H9 (cell line): ENCODE measurements at places on chromosomes 7 and 10.

DNA sequence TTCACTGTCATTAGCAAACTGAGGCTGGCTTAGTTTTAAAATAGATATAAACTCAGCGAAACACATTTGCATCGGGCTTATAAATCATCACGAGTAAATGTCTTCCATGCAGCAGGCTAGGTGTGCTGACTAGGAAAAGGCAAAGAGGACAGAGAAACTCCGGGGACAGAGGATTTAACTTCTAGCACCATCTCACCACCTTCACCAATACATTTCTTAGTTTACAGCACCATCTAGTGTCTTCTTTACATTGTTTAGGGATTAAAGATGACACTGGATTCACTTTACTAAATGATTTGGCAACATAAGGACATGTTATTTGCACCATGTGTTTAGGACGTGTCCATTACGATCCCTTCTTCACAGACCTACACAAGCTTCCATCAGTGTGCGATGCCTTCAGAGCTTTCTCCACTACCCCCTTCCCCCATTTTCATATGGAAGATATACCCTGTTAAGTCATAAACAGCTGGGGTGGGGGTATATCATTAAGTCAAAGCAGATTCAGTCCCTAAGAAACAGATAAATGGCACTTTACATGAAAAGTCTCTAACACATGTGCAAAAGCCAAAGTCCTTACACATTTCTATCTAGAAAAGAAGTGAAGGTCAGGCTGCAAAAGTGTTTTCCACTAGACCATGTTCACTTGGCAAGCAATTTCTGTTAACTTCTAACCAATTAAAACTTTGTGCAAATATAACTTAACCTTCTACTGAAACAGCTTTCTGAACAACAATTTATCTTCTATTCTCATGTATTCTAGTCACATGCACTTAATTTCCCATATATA is 103.3 kb downstream of the GRB10 start:
- DNase-seq = no peak

DNA sequence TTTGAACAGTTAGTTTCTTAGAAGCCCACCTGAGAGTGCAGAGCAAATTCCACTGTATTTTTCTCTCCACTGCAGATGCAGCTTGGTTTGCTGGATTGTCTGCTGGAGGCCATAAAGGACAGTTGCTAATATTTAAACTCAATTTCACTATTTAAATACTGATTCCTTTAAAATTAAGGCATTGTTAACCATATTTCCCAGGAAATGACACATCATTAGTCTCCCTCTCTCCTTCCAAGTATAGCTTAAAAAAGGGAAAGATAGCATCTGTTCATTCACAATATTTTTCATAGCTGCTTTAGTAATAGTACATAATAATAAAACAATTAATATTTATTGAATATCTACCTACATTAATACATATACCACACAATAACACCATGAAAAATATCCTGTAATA is 252.9 kb downstream of the HGF start:
- DNase-seq = no peak

GRCh38 chr10:60916025-60916424 is 28.0 kb downstream of the RHOBTB1 start:
- DNase-seq = peak; percentile 43

DNA sequence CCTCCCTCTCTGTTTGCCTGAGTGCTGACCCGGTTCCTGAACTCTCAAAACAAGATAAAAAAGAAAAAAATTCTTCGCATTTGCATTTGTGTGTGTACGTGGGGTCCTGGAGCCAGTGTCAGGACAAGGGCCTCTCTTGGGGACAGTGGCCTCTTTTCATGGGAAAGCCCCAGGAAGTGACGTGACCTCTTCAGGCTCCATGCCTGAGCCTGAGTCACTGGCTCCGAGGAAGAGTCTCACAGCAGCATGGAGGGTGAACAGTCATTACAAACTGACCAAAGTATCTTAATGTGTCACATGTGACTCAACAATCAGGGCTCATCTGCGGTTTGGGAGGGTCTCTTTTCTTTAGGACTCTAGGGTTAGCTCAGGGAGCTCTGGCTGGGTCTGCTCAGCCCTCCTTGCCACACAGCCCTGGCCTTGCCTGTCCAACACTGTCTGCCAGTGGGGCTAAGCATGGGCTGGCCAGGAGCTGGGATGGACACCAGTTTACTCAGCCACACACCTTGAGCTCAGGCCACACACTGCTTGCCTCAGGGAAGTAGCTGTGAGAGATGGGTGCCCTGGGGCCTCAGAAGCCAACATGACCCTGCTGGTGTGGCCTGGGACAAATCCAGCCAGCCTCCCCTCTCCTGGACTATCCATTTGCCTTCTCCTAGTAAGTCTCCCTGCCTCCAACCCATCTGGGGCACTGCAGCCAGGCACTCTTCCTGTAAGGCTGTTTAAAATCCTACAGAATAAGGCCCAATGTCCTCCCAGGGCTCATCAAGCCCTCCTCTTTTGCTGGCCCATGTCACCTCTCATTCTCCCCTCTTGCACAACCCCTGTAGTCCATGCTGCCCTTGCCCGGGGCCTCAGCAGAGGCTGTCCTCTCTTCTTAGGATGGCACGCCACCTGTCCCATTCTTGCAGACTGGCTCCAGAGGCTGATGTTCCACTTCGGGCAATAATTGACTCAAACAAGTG is 10.5 kb downstream of the TMEM273 start:
- no peak for DNase-seq

DNA sequence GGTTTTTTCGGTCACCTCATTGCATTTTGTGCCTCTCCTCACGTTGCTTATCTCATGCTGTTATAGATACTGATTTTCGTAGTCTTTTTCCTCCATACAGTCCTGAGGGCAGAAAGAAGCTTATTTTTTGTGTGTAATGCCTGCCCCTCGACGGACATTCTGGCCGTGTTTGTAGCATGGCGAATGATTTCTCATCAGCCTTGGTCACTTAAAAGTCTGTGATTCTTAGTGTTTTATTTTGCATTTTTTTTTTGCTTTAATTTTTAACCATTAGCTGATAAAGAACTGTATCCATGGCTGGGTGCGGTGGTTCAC is 469 bp upstream of the NOC3L start:
- DNase-seq = no peak

DNA sequence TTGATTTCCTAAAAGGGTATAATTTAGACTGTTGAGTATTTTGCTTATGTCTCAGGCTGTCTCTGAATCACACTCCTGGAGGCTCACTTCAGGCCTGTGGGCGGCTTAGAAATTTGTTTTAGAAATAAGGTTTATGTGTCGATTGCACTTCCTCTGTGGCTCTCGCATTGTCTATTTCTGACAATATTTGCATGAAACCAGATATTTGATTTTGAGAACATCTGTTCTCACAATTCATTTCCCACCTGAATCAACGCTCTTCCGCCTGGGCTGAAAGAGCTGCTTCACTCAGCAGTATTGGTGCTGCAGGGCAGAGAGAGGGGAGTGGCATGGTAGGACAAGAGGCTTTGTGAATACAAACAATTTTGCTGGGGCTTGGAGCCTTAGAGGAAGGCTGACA is 262.0 kb downstream of the ADRA2A start:
- DNase-seq = no peak

DNA sequence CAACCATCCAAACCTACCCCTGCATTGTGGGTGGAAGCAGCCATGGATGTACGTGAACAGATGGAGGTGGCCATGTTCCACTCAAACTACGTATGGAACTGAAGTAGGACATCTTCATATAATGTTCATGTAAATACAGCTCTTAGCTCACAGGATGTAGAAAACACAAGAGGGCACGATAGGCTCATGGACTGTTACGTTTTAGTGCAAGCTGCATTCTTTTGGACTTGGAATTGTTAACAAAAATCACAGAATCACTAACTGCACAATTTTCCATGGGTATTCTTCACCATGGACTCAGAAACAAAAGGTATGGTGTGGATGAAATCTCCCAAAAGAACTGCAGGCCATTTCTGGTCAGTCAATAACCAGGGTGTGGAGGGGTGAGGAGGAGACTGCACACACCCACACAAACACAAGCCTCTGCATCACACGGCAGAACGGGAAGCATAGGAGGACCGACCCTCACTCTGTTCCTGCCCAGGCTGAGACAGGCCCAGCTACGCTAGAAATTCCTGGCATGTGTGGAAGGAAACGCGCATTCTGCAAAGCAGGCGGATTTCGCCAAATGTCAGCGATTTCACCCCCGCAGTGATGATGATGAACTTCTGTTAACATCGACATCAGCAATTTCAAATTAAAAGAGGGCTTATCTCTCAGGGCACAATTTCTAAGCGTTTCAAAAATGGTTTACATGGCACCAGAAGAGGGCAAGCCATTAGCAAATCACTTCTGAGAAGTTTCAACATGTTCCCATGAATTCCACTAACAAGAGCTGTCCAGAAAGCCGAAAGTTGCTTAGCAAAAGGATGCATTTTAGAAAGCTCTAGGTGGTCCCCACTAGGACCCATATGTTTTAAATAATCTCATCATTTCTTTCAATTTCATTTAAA is 149.0 kb downstream of the TNS3 start:
- no peak for DNase-seq

DNA sequence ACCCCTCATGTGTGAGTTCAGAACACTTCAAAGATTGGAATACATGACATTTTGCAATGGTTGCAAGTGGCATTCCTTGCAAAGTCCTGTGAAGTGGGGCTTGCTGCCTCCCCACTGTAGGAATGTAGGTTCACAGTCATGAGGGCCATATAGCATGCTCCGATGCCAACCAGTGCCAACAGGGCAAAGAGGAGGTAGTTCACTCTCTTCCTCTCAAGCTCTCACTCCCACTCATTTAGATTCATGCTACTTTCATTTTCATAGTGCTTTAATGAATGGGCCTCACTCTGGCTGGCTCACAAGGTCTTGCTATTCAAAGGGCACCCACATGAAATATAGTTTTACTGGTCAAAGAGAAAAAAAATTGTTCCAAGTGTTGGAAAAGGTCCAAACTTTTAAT is 169.9 kb upstream of the AOAH start:
- DNase-seq = no peak

GRCh38 chr7:156602283-156602682 is 38.3 kb upstream of the RNF32 start:
- DNase-seq = no peak

DNA sequence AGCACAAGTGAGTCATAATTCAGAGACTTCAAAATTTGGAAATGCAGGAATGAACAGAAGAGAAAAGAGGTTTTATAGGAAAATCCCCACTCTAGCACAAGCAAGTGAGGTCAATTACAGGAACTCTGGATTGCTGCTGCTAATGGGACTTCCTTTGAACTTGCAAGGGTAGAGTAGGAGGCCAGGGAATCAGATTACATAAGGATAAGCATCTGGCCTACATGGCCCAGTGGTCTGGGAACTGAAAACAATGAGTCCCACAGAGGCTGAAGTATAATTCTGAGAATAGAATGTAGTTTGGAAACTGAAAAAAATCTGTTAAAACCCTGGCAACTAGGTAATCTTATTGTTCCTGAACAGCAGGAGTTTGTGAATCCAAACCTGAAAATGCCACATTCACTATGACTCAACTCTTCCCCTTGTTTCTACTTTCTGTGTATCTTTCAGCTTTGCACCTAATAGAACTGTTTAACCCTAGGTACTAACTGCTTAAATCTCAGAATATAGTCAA is 66.5 kb downstream of the CTNNA3 start:
- no peak for DNase-seq

GRCh38 chr7:17598846-17599245 is 300.4 kb downstream of the AHR start:
- DNase-seq = no peak

DNA sequence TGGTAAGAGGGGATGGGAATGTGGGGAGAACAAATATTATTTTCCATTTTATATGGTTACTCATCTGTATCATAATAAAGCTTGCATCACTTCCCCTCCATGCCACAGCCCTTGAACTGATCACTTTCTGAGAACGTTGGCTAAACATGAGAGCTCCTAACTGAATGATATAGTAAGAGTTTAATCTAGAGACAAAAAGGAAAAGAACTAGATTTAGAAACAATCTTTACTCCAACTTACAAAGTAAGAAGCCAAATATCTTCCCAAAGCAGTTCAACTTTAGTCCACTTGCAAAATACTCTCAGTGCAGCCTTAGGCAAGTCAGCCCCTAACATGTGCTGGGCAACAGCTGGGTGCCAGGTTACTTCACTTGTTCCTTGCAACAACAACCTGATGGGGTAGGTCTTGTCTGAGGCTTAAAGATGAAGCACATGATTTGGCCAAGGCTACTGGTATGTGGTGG is 20.3 kb downstream of the SMURF1 start:
- DNase-seq = no peak

DNA sequence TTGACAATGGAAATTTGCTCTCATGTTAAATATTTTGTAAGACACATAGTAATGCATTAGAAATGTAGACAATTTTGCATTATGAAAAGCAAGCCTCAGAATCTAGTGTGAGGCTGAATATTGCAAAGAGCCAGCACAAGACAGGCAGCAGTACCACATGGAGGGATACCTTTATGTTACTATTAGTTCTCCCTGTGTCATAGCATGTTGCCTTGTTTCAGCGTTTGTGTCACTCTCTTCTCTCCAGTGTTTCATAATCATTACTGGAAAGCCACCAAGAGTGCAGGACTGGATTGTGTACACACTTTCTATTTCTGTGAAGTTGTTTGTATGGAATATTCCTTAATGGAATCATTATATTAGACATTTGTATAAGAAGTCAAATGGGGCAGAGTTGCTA is 8.5 kb downstream of the AHR start:
- no peak for DNase-seq

DNA sequence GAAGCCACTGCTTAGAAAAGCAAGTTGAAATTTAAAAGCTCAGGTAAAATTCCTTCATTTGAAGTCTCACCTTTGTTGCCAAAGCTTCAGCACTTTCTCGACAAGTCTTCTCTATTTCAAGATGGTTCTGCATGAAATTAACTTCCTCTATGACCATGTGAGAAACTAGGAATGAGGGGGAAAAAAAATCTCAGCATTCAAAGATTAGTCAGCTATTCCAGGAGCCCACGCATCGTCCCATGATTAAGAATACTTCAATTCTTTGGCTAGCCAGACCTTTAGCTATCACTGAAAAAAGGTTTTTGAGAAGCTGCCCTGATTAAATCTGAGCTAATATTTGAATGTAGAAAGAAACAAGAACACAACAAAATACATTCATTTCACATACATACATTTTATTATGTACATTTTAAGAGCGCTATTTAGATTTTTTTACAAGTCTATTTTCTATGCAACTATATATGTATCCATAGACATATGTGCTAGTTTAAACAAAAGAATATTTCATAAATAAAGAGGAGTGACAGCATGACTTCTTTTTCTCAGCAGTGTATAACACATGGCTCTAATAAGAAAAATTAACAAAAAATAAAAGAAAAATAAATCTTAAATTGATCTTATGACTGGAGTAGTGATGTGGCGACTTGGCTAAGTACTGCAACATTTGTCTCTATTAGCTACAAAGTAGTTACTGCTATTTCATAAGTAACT is 44.8 kb downstream of the SHTN1 start:
- DNase-seq = no peak

GRCh38 chr7:146378196-146378595 is 261.6 kb downstream of the CNTNAP2 start:
- DNase-seq = no peak

- DNase-seq = no peak
Observed at GRCh38 chr7:38241071-38241470, 32.4 kb downstream of the TARP start.

GRCh38 chr10:131843881-131844284 is 56.9 kb upstream of the PPP2R2D start:
- peak; percentile 18 for DNase-seq
